ENCODE measurements at places on chromosomes 1 and 21.

- DNase-seq: no peak
Measured at GRCh38 chr1:192959657-192960186, 99.4 kb downstream of the UCHL5 start.

DNA sequence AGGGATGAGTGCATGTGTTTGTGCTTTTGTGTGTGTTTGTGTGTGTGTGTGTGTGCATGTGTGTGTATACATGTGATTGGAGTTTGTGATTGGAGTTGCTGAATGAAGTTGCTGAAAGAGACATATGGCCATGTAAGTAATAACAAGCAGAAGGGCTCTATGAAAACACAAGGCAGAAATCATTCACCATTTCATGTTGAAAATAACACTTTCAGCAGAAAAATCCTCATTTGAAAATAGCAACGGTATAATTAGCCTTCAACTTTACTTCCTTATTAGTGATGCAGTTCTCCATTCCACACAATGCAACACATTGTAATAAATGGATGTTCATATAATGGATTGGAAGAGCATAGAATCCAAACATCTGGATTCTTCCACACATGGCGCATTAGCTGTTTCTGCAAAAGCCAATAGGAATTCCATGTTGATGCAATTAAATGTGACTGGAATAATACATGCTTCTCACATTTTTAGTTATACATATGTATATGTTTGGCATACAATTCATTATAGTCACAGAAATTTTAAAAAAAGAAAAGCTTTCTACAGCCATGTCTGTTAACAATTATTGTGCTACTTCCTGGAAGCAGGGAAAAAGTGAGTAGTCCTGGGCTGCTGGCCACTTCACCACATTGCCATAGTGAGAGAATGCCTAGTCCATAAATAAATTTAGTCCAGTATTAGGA lies 538.0 kb downstream of the LTN1 start:
- DNase-seq: no peak

DNA sequence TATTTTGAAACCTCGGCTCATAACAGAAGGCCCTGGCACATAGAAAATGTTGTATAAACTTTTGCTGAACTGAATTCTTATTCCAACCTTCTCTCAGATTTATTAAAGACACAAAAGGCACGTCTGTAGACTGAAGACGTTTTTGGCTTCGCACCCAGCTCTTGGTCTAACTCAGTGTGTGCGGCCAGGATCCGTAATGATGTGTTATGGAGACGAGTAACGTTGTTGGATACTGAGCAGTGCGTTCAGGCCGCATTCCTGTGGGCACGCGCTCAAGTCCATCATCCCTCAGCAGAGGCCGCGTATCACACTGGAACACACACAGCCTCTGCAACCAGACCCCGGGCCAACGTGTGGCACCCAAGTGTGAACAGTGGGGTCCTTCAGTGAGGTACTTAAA lies 154.8 kb upstream of the RAB4A start:
- DNase-seq: no peak

GRCh38 chr1:164223378-164223777 lies 335.6 kb upstream of the PBX1 start:
- DNase-seq: no peak

DNA sequence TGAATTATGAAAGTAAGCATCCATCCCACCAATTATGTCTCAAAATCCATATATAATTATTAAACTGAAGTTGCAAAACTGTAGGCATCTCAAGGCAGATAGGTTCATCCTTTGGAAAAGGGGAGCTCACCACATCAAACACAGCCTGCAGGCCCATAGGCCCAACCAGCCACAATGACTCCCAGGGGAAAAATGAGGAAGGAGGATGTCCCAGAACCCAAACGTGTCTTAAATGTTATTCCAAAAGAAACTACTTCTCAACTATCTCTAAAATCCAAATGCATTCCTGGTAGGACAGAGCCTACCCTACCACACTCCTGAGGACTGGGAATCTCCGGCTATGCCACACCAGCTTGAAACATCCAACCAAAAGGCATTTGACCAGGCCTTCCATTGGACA lies 12.8 kb downstream of the TIAM1 start:
- DNase-seq: no peak

DNA sequence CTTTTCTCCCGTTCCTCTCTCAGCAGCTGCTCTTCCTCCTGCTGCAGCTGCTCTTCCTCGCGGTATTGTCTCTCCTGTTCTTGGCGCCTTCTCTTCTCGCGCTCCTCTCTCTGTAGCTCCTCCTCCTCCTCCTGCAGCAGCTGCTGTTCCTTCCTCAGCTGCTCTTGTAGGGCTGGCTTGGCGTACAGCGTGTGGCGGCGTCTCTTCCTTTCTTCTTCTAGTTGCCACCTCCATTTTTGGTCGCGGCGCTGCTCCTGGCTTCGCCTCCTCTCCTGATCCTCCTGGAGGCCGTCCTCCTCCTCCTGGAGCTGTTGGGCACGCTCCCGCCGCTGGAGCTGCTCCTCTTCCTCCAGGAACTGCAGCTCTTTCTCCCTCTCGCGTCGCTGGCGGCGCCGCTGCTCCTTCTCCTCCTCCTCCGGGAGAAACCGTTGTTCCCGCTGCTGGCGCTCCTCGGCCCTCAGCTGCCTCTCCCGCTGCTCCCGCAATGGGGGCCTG lies 4.8 kb downstream of the TCHH start:
- peak; percentile 56 for DNase-seq

DNA sequence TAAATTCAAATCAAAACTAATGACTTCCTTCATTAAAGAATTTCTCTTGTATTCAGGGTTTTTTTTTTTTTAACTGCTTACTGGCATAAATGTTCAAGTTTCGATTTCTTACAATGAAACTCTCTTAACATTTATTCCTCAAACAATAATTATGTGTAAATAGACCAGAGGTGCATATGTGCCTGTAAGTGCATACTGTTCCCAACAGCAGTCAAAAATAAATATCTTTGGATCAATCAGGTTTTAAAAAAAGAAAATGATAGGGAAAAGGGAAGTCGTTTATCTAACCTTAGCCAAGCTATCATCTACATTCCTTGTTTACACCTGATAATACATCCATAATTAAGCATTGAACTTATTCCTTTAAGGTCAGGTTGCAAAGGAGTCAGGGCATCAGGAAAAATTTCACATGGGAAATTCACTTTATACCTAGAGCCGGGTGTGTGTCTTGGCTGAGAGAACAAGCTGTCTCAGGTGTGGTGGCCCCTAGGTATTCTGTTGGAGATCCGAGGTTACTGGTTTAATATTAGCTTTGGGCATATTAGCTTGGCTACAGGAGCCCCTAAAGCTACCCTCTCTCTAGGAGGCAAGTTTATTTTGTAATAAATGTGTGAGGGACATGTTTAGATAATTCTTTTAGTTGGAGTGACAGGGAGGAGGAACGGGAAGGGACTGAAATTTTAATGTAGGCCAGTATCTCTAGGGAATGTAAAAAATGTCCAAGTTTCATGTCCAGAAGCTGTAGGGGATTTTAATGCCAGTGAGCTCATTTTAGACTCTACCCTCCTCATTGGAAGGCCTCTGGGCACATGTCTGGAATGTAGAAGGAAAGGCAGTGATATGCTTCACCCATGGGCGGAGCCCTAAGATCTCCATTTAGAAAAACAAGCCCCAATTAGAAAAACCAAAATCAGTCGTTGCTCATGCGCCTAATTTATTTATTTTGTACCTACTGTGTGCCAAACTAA lies 327.9 kb upstream of the PROX1 start:
- no peak for DNase-seq

GRCh38 chr1:218347723-218348627 lies 2.8 kb downstream of the TGFB2 start:
- DNase-seq: peak; percentile 75
